MCF 10A (cell line): ENCODE measurements at places on chromosomes 7 and 10. TPM values are rescaled to one million over a fixed set of nuclear protein-coding genes. Genes with fewer than 3 reads are reported as not detected.

DNA sequence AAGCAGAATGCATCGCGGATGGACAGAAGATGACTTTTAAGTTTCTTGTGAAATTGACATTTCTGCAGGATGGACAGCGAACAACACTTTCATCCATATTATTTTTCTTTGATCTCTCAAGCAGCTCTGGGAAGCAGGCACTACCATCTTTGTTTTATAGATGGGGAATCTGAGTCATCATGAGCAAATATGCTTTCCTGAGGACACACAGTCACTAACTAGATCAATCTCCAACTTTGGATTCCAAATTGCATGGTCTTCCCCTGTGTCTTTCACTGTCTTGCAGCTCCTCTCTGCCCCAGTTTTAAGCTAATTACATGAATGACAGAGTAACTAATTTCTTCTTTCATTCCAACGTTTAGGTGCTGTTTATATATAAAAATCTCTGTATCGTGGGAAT is 201.5 kb downstream of the ADAM12 start:
- H3K36me3 ChIP-seq, result no peaks in the 10 kb centered on the region
- DNase-seq, result no peak
- H3K27me3 ChIP-seq, result peaks cover 12% of the 10 kb centered on the region
- H3K27ac ChIP-seq, result no peak overlapping the region

Gene BMPR1A
- total RNA-seq, result 27.3 and 34.3 TPM in 2 replicates

DNA sequence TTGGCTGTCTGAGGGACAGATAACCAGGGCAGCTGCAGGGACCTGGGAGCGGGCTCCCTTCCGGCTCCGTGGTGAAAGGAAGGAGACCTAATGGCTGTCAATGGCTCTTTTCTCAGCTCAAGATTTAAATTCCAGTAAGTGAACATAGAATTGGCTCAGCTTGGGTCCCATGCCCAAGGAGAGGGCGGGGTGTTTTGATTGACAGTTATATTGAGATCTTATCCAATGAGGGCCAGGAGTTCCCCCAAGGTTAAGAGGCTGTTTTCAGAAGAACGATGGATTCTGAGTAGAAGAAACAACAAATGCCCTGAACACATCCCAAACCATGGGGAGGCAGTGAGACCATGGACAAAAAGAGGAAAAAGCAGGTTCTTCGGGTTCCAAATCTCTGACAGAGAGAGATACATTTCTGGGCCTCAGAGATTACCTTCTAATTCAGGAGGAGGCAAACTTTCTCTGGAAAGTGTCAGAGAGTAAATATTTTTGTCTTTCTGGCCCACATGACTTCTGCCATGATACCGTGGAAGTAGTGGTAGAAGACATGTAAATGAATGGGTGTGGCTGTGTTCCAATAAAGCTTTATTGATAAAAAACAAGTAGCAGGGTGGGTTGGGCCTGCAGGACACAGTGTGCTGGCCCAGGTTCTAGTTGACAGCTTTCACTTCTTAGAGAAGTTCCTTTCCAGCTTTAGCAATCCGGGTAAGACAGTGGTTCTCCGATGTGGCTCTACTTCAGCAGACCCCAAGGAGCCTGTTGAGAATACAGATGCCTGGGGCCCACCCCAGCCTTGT is 219.6 kb downstream of the RPS24 start:
- H3K4me3 ChIP-seq, result no peak overlapping the region
- DNase-seq, result no peak
- peaks cover 7% of the 10 kb centered on the region for H3K4me1 ChIP-seq
- no peaks in the 10 kb centered on the region for H3K36me3 ChIP-seq

- H3K27me3 ChIP-seq, result no peaks in the 10 kb centered on the region
- peaks cover 45% of the 10 kb centered on the region for H3K36me3 ChIP-seq
- H3K4me1 ChIP-seq, result peaks cover 21% of the 10 kb centered on the region
- peak overlapping the region; percentile 92 for H3K27ac ChIP-seq
- peak overlapping the region; percentile 21 for H3K4me3 ChIP-seq
Observed at GRCh38 chr7:143265017-143265693, 1.9 kb downstream of the GSTK1 start.

DNA sequence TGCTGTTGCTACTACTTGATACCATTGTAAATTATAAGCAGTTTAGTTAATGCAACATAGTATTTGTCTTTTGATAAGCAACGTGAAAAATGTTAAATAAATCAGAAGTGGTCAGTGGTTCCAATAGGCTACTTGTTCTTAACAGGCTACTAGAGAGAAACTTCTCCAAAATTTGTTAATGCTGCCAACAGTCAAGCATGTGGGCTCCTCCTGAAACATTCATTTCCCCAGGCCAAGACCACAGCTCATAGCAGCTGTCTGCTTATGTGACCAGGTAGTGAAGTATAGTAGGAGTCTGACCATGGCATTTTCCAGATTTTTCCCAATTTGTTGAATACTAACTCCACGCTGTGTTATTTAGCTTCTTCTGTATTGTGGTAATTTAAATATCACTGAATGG is 81.0 kb downstream of the CYP51A1 start:
- H3K27ac ChIP-seq, result no peak overlapping the region
- no peak overlapping the region for H3K4me3 ChIP-seq
- no peak for DNase-seq
- H3K27me3 ChIP-seq, result no peaks in the 10 kb centered on the region
- H3K36me3 ChIP-seq, result peaks cover 27% of the 10 kb centered on the region
- peaks cover 8% of the 10 kb centered on the region for H3K4me1 ChIP-seq

Gene INMT
- total RNA-seq, result not detected in 2 replicates

DNA sequence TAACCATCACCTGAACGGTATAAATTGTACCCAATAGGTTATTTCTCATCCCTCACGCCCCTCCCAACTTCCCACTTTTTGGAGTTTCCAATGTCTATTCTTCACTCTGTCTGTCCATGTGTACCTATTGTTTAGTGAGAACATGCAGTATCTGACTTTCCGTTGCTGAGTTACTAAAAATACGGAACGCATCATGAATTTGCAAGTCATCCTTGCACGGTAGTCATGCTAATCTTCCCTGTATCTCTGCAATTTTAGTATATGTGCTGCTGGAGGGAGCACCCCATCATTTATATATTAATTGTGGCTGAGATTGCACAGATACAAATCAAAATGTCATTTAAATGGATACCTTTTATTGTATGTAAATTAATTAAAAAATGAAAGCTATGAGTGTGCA is 75.7 kb upstream of the SFMBT2 start:
- H3K27me3 ChIP-seq, result no peaks in the 10 kb centered on the region
- DNase-seq, result no peak
- H3K4me3 ChIP-seq, result no peak overlapping the region
- H3K4me1 ChIP-seq, result peaks cover 15% of the 10 kb centered on the region

DNA sequence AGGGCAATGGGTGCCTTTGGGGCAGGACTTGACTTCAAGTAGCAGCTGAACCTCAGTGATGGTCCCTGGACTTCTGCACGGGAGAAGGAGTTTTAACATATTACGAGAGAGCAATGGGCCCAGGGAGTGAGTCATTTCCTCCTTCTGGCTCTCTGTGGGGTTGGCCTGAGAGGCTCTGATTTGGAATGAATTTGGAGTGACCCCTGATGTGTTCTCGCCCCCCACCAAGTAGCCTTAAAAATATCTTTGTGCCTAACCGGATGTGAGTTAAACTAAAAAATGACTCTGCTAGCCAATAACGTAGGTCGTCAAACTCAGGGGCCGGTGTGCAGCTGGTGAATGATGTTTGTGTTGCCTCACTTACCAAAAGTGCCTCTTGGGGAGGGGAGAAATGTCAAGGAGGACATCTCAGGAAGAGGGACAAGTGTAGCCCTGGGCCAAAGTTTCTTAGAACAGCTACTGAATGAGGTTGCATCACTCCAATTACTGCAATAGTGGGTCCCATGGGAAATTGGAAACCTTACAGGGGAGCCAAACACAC is 656.6 kb downstream of the INHBA start:
- H3K27ac ChIP-seq, result no peak overlapping the region
- DNase-seq, result peak; percentile 78
- H3K27me3 ChIP-seq, result no peaks in the 10 kb centered on the region
- H3K36me3 ChIP-seq, result no peaks in the 10 kb centered on the region
- H3K4me1 ChIP-seq, result peaks cover 21% of the 10 kb centered on the region
